NCI-H1436 (cell line): ENCODE measurements at places on chromosomes 6 and 20.

- no peak for DNase-seq
Observed at GRCh38 chr6:112296122-112296521, 41.8 kb upstream of the LAMA4 start.

- DNase-seq = no peak
Observed at GRCh38 chr20:48912065-48912464, 9.4 kb upstream of the ARFGEF2 start.

- no peak for DNase-seq
Observed at GRCh38 chr20:58223358-58223941, 5.0 kb downstream of the ANKRD60 start.

- DNase-seq = no peak
Observed at GRCh38 chr6:70336996-70337742, 34.3 kb upstream of the COL9A1 start.

DNA sequence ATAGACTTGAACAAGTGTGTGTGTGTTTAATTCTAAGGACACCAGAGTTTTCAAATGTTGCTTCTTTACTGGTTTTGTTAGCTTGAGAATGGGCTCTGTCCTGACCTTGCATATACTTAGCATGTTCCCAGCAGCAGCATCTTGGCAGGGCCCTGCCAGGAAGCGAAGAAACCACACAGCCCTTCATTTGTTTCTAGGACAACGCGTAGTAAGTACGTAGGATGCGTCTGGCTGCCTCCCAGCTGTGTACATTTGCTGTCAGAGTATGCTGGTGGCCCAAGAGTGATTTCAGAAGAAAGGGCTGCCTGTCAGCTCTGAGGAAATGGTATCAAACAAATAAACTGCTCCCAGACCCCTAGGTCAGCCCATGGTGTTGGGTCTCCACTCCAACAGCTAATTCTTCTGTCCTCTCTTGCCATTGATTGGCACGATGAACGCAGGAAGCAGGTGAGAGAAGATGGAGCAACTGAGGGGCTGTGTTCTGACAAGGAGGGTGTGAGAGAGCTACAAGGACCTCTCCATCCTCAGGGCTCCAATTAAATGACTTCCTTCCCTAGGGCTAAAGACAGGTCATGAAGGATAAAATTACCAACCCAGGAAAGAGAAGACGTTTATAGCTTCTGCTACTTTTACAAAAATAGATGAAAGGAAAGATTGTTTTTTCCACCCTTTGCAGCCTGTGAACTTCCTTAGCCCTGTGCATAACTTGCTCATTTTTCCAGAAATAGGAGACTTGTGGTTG lies 55.9 kb upstream of the HDDC2 start:
- no peak for DNase-seq

GRCh38 chr20:2086177-2086979 lies 15.2 kb upstream of the STK35 start:
- no peak for DNase-seq

- no peak for DNase-seq
Observed at GRCh38 chr6:40281402-40281801, 305.8 kb downstream of the LRFN2 start.

GRCh38 chr6:167424700-167425099 lies 99.8 kb downstream of the TTLL2 start:
- no peak for DNase-seq

GRCh38 chr6:167150941-167151549 lies 6.7 kb downstream of the GPR31 start:
- DNase-seq = no peak

- DNase-seq = no peak
Observed at GRCh38 chr6:36715469-36715868, 17.8 kb downstream of the RAB44 start.

- DNase-seq = no peak
Observed at GRCh38 chr6:36201612-36202011, 5.1 kb downstream of the BRPF3 start.

- no peak for DNase-seq
Observed at GRCh38 chr6:142356884-142357225, 55.0 kb downstream of the ADGRG6 start.

GRCh38 chr6:107064579-107065065 lies 36.6 kb downstream of the MTRES1 start:
- no peak for DNase-seq

DNA sequence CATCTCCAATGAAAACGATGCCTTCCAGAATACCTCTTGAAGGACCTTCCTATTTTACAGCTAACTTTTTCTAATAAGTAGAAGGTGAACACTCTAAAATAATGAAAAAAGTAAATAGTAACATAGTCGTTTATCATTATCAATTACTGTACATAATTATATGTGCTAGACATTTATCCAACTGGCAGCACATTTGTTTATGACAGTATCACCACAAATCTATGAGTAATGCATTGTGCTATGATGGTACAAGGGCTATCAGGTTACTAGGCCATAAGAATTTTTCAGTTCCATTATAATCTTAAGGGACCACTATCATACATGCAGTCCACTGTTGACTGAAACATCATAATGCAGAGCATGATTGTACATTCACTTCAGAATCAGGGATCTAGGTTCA lies 68.4 kb downstream of the ATG5 start:
- no peak for DNase-seq

- no peak for DNase-seq
Observed at GRCh38 chr6:24927985-24928745, 7.6 kb downstream of the RIPOR2 start.

GRCh38 chr20:8809107-8809953 lies 259.6 kb upstream of the PLCB4 start:
- no peak for DNase-seq

DNA sequence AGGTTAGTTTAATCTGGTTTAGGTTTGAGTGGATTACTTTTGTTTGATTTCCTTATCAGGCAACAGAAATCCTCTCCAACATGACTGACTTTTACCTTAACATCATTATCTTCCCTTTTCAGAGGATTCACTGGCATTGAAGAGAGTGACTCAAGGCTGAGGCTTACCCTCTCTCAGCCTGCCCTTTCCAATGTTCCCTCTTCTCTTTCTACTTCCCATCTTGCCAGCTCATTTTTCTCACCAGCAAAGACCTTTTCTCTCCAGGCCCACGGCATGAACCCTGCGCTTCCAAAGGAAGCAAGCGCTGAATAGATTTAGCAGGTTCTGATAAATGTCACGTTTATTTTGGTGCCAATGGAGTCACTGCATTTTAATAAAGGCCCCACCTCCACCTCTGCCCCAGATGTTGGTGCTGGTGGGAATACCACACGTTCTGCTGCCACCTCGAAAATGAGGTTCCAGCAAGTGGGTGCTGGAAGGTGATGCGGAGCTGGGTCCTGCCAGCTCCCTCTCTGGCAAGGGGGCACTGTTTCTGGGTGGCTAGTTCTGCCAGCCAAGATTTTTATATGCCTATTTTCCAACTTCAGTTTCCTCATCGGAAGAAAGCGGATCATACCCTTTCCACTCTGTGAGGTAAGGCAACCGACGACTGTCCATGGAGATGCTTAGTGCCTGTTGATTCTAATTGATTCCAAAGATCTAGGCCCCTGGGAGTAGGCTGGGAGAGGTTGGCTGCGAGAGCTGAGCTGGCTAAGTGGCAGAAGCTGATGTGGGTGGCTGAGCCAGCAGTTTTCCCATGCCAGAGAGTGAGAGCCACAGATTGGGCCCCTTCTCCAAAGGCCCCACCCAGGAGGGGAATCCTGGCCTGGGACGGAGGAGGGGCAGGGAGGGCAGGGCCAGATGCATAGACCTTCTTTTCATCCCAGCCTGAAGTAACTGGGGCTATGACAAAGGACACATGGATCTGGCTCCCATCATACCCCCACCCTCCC lies 87.7 kb upstream of the MAFB start:
- no peak for DNase-seq

DNA sequence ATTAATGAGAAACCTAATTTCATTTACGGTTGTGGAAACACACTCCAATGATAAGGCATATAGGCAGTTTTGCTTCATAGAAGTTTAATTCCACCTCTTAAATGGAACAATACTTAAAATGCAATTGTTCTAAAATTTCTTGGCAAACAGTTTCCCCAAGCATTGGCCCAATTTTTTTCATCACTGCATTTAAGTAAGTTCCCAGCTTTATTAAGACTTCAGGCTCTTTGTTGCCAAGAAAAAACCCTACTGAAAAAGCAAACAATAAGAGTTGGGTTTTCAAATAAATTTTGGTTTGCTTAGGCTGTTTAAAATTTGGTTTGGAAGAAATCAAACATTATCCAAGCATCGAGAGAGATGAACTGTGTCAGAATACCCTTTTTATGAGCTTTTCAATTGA lies 690.9 kb upstream of the NRSN1 start:
- no peak for DNase-seq
